NCI-H2081 treated with DMSO at 0.1 percent for 48 hours (cell line): ENCODE measurements at places on chromosomes 5 and 9.

GRCh38 chr5:159409801-159410200, 79.5 kb upstream of the IL12B start:
- no peak for DNase-seq

DNA sequence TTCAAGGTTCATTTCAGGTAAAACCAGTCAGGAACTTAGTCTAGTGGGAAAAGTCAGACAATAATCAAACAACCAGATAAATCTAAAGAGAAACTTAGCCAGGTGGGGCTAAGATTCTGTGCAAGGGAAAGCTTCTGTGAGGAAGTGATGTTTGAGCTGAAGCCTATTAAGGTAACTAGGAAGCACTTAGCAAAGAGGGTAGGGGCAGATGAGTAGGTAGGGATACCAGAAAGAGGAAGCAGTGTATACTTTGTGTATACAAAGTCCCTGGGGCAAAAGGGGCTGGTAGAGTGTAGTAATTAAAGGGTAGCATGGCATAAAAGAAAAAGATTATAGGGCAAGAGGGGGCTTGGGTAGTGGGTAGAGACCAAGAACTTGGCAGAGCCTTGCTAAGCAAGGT, 3.6 kb upstream of the SPATA24 start:
- no peak for DNase-seq

- no peak for DNase-seq
Observed at GRCh38 chr9:104286799-104287198, 192.7 kb downstream of the SMC2 start.

DNA sequence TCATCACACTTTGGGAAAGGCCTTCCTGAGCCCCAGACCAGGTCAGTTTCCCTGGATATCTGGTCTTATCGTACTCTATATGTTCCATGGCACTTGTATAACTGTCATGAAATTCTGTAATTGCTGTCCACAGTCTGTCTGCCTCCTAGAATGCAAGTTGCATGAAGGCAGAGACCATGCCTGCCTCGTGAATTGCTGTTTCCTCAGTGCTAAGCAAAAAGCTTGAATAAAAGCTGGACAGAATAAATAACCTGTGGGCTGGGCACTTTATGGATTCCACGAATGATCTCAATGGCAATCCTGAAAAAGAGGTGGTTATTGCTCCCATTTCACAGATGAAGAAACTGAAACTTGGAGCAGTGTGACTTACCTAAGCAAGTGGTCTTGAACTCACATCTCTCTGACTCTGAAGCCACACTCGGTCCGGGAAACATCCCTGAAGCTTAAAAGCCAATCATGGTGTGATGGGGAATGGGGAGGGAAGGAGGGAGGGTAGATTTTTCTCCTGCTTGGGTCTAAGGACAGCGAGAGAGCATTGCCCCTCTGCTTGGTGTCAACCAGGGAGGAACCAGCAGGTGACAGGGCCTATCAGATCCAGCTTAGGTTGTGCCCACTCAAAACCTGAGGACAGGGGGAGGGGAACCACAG, 13.2 kb upstream of the LHX2 start:
- DNase-seq, result no peak

DNA sequence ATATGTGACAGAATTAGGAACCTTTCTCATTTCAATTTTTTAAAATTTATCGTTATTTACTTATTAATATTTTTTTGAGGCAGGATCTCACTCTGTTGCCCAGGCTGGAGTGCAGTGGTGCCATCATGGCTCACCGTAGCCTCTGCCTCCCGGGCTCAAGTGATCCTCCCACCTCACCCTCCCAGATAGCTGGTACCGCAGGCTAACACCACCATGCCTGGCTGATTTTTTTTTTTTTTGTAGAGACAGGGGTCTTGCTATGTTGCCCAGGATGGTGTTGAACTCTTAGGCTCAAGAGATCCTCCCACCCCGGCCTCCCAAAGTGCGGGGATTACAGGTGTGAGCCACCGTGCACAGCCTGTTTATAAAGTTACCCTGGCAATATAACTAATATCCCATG, 275.2 kb downstream of the AOPEP start:
- no peak for DNase-seq
